ENCODE measurements at places on chromosomes 11 and 22.

DNA sequence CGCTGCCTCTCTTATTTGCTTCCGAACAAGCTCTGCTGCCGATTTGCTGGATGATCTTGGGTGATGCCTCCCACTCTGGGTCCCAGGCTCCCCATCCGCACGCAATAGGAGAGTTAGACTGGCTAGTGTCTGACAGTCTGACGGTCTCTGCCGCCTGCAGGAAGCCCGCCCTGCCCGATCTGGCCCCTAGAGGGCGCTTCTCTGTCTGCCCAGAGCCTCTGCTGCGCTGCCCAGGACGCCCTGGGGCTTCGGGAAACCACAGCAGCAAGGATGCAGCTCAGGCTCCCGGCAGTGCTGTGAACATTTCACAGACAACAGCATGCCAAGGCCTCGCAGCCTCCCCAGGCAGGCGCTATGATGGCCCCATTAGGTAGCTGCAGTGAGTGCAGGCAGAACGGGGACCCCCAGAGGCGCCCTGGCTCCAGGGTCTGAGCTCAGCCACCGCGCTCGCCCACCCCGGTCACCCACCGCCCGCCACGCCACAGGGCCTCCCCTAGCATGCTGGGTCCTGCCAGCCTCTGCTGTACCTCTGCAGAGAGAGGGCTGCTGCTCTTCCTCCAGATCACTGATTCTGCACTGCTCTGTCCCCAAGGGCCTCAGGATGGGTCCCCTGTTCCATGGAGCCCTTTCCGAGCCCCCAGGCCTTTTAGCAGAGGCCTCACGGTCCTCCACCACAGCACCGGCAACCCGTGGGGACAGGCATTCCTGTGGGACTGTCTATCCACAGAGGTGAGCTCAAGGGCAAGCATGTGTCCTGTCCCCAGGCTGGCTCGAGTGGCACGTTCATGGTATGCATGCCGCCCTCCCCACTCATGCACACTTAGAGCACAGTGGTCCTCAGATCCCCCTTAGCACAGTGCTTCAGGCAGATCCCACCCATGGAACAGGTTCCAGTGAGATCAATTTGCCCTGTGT, 4.3 kb upstream of the BAIAP2L2 start:
- DNase-seq: peak; percentile 47

DNA sequence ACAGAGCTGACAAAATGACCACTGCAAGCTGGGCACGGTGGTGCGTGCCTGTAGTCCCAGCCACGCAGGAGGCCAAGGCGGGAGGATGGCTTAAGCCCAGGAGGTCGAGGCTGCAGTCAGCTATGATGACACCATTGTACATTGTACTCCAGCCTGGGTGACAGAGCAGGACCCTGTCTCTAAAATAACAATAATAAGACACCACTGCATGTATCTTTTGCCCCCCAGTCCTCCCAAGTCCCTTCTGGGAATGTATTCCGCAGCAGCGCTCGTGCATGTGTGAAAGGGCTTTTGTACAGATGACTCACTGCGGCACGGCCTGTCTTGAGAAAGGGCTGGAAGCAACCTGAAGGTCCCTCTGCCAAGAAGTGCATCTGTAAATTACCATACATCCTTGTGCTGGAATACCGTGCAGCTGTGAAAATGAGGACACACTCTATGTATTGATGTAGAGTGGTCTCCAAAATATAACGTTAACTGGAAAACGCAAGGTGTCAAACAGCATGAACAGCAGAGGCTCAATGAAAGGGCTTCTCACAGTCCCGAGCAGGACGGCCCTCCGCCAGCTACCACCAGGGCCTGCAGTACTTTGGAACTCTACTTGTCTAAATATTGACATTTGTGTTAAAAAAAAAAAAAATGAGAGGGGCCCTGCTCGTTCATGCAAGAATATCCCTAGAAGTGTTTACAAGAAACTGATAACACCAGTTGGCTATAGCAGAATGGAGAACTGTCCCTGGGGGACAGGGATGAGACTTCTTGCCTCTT, 9.0 kb upstream of the CDC42EP2 start:
- no peak for DNase-seq

DNA sequence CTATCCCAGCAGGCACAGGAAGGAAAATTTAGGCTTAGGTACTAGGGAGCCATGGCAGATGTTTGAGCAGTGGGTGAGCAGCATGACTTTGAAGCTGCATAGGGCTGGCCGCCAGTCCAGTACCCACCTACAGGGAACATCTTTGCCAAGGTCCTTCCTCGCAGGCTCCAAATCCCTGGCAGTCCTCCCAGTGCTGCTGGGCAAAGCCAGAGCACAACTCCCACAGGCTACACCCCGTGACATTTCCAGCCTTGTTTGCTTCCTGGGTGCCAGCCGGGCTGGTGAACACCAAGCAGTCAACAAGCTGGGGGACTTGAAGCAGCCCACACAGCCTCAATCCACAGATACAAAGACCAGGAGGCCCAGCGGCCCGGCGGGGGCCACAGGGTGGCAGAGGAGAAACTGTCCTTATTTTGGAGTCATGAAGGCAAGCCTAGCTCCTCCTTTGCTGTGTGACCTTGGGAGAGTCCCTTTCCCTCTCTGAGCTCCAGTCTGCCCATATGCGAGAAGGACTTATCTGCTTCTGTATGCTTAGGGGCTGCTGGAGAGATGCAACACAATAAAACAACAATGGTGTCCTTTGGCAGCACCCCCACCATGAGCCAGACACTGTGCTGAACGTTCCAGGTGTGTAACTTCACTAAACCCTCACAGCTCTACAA, 28.0 kb downstream of the TPST2 start:
- DNase-seq: no peak

DNA sequence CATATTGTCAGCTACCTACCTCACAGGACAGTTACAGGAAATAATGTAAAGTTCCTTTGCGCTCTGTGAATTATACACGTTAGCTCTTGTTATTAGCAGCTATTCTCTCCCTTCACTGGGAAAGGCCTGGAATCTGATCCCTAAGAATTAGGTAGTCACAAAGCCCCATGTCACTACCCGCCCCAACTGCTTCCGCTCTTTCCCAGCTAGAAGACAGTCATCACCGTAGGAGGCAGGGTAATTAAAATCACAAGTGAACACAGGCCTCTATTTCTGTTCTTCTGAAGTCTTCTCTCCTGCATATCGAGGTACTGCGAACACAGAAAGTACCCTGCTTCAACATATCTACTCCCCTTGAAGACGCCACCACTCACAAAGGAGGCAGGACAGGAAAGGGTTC, 12.6 kb upstream of the AHNAK start:
- DNase-seq: no peak

DNA sequence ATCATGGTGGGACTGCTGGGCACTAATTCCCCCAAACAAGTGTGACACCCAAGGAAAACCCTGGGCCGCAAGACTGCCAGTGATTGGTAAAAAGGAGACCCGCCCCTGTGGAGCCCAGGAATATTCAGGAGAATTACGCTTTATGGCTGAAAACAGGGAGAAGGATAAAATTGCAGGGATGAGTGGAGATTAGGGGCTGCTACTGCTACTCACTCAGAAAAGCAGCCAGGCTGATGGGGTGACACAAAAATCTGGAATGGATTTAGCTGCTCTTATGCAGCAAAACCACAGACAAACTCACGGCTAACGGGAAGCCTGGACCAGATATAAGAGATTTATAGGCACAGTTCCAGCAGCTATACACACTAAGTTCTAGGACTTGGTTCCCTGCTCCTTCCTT, 4.4 kb upstream of the FBXO3 start:
- no peak for DNase-seq

GRCh38 chr11:134270250-134270714, 5.9 kb upstream of the GLB1L3 start:
- DNase-seq: no peak

DNA sequence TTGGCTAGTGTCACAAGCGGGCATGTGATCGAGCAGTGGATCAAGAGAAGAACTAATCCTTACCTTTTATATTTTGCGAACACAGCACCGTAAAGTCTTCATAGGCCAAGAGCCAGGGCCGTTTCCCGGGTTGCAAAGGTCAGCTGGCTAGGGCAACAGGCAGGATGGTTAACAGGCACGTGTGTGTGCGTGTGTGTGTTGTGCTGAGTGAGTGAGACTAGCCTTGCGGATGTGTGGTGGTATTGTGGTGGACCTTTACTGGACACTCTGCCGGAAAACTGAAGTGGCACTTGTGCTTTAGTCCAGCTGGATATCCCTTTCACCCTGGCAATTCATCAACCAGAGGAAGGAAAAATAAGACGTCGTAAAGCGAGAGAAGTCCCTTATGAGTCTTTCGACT, 176.7 kb downstream of the BCR start:
- DNase-seq: no peak

GRCh38 chr11:77095551-77096490, 6.8 kb upstream of the OMP start:
- no peak for DNase-seq

DNA sequence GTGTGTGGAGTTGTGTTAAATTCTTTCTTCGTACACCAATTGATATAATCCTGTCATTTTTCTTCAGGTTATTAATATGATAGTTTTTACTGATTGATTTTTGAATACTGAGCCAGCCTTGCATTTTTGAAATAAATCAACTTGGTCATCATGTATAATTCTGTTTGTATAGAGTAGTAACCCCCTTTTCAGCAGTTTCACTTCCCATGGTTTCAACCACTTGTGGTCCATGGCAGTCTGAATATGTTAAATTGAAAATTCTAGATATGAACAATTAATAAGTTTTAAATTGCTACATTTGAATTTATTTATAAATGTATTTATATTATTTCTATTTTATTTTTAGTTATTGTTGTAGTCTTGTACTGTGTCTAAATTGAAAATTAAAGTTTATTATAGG, 32.6 kb downstream of the MS4A6A start:
- DNase-seq: no peak

Measured in stimulated activated CD4-positive, alpha-beta T cell treated with anti-CD3 and anti-CD28 coated beads, Interleukin-1b, Interleukin-23, amount 100 ng/mL, for 1 hour (primary cell).